ENCODE measurements at places on chromosomes 16 and 17. TPM values are rescaled to one million over a fixed set of nuclear protein-coding genes. Genes with fewer than 3 reads are reported as not detected.

Gene IL17C
- not detected for total RNA-seq

Gene MPP2
- total RNA-seq: 0.16 TPM

Gene CA4
- total RNA-seq: 1.0 TPM

Gene SMIM5
- not detected for total RNA-seq

Gene MRM3
- 20.2 TPM for total RNA-seq

Gene C17orf107
- 1.1 TPM for total RNA-seq

Gene CNTD1
- not detected for total RNA-seq

Gene CTCF
- 20.1 TPM for total RNA-seq

Gene MT4
- total RNA-seq: not detected

Gene KPNA2
- total RNA-seq: 111 TPM

Gene CTRB2
- not detected for total RNA-seq

Gene CACNG5
- total RNA-seq: not detected

Gene MAPT
- under 0.01 TPM for total RNA-seq

Gene NOTUM
- not detected for total RNA-seq

Gene KCNH6
- total RNA-seq: 0.06 TPM

Gene KRTAP17-1
- not detected for total RNA-seq

Gene MMP25
- 0.06 TPM for total RNA-seq

Gene SHPK
- total RNA-seq: 23.5 TPM

Gene YPEL3
- 18.4 TPM for total RNA-seq

Gene PNMT
- 0.31 TPM for total RNA-seq

Gene DCTPP1
- 29.2 TPM for total RNA-seq

Gene NPIPA8
- total RNA-seq: 10.4 TPM

Gene HOXB6
- 10.2 TPM for total RNA-seq

Gene NPW
- total RNA-seq: not detected

Gene NAA60
- total RNA-seq: 6.6 TPM

Gene LGALS9C
- total RNA-seq: not detected

Gene C1QTNF8
- total RNA-seq: not detected

Gene ATP2C2
- total RNA-seq: under 0.01 TPM

Gene FZD2
- total RNA-seq: 0.16 TPM

Gene ANKRD40CL
- total RNA-seq: not detected

Gene CCL8
- total RNA-seq: 0.16 TPM

Gene PDIA2
- not detected for total RNA-seq

Gene TBC1D3G
- not detected for total RNA-seq

Gene MYH10
- 416 TPM for total RNA-seq

Gene KIF2B
- not detected for total RNA-seq

Gene GPR179
- total RNA-seq: not detected

Gene MBTPS1
- total RNA-seq: 65.1 TPM

Gene MYH8
- total RNA-seq: not detected

Gene MC1R
- total RNA-seq: 2.1 TPM

Gene TBC1D3H
- not detected for total RNA-seq

Gene CES5A
- total RNA-seq: not detected

Gene KRT40
- total RNA-seq: not detected

Gene B4GALNT2
- under 0.01 TPM for total RNA-seq

Gene G6PC3
- 29.1 TPM for total RNA-seq

Gene PLEKHH3
- 5.8 TPM for total RNA-seq

Gene SARM1
- 1.1 TPM for total RNA-seq

Gene RNF43
- not detected for total RNA-seq

Gene PITPNM3
- total RNA-seq: 0.16 TPM

Gene SETD6
- 5.8 TPM for total RNA-seq

Gene SLC6A2
- total RNA-seq: 0.38 TPM

Gene PRM3
- total RNA-seq: not detected

Gene EFNB3
- total RNA-seq: 0.16 TPM

Gene TEN1
- total RNA-seq: 15.2 TPM

Gene ANKFN1
- total RNA-seq: not detected
